ENCODE measurements at places on chromosomes 16 and 17. TPM values are rescaled to one million over a fixed set of nuclear protein-coding genes. Genes with fewer than 3 reads are reported as not detected.

ABCA9 gene
- total RNA-seq, result not detected

PRSS8 gene
- total RNA-seq, result 0.28 TPM

HS3ST3B1 gene
- 0.49 TPM for total RNA-seq

MIEN1 gene
- total RNA-seq, result 109 TPM

OR3A2 gene
- total RNA-seq, result not detected

KRTAP4-1 gene
- total RNA-seq, result 0.25 TPM

TP53TG3C gene
- total RNA-seq, result 0.31 TPM

CDK3 gene
- total RNA-seq, result 4.5 TPM

TAC4 gene
- total RNA-seq, result not detected

HS3ST2 gene
- total RNA-seq, result not detected

FOXO3B gene
- total RNA-seq, result 3.7 TPM

RHBDL3 gene
- total RNA-seq, result 4.6 TPM

B4GALNT2 gene
- total RNA-seq, result 0.45 TPM

RASL10B gene
- total RNA-seq, result 0.09 TPM

EPX gene
- not detected for total RNA-seq

GNAO1 gene
- total RNA-seq, result 0.51 TPM

CHRNE gene
- total RNA-seq, result 0.15 TPM

LPO gene
- not detected for total RNA-seq

SPATA22 gene
- total RNA-seq, result not detected

PRKCB gene
- total RNA-seq, result 0.15 TPM

NEK8 gene
- 4.7 TPM for total RNA-seq

CDT1 gene
- 34.3 TPM for total RNA-seq

APOH gene
- total RNA-seq, result 3.6 TPM

HNF1B gene
- 27.4 TPM for total RNA-seq

CES5A gene
- not detected for total RNA-seq

KCNJ16 gene
- total RNA-seq, result 0.13 TPM

BCAR1 gene
- total RNA-seq, result 86.6 TPM

CLEC10A gene
- not detected for total RNA-seq

KRT20 gene
- 0.22 TPM for total RNA-seq

KRT16 gene
- total RNA-seq, result 1.1 TPM

KRTAP9-8 gene
- not detected for total RNA-seq

SYNGR3 gene
- total RNA-seq, result 6.1 TPM

SCARF1 gene
- 0.22 TPM for total RNA-seq

FMNL1 gene
- total RNA-seq, result 35.8 TPM

HSF5 gene
- not detected for total RNA-seq

LGALS9B gene
- not detected for total RNA-seq

SDR42E2 gene
- not detected for total RNA-seq

TRPV3 gene
- total RNA-seq, result 0.34 TPM

RNF43 gene
- total RNA-seq, result 0.10 TPM

ADGRG3 gene
- 0.53 TPM for total RNA-seq

CAVIN1 gene
- total RNA-seq, result 414 TPM

MAF gene
- total RNA-seq, result 0.13 TPM

CNGB1 gene
- 0.07 TPM for total RNA-seq

Data from A549 treated with RU486 at 1 μM for 4 hours (cell line).